ENCODE measurements at places on chromosomes 7 and 10.

DNA sequence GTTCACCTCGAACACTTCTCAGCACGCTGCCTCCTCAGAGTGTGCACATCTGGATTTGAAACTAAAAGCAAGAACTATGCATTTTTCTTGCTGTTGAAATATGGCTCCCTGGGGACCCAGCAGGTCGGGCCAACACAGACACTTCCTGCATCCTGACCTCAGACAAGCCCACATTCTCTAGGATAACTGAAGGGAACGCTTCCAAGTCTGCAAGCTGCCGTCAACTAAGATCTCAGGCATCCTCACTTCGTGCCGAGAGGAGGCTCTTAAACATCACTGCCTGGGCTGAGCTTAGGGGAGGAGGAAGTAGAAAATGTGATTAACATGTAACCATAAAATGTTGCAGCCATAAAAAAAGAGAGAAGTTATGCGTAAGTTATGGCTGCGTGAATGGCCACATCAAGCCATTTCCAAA is 65.5 kb downstream of the PYROXD2 start:
- DNase-seq: no peak

DNA sequence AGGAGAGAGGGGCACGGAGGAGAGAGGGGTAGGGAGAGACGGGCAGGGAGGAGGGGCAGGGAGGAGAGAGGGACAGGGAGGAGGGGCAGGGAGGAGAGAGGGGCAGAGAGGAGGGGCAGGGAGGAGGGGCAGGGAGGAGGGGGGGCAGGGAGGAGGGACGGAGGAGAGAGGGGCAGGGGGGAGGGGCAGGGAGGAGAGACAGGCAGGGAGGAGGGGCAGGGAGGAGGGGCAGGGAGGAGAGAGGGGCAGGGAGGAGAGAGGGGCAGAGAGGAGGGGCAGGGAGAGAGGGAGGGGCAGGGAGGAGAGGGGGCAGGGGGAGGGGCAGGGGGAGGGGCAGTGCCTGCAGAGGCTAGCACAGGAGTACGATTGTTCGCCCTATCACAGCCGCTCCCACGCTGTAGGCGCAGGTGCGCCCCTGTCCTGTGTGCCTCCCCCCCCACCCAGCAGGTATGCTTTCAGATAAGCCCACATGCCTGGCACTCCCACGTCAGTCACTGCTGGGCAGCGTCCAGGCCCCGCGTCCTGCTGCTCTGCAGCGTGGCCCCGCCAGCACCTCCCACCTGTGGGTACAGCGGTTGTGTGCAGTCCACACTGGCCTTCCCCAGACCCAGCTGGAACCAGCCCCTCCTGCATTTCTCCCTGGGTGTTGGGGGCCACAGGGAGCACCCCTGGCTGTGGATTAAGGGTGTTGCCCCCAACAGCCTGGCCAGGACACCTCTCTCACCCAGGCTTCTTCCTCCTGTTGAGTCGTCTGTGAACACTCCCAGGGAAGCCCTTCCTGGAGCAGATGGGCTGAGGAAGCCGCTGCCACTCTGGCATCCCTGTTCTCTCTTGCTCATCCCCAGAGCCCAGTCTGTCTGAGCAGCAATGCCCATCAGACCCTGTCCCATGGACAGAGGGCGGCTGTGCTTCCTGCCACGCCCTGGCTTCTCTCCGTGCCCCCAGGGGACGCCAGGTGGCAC is 10.8 kb downstream of the NKX6-2 start:
- peak; percentile 99 for DNase-seq

DNA sequence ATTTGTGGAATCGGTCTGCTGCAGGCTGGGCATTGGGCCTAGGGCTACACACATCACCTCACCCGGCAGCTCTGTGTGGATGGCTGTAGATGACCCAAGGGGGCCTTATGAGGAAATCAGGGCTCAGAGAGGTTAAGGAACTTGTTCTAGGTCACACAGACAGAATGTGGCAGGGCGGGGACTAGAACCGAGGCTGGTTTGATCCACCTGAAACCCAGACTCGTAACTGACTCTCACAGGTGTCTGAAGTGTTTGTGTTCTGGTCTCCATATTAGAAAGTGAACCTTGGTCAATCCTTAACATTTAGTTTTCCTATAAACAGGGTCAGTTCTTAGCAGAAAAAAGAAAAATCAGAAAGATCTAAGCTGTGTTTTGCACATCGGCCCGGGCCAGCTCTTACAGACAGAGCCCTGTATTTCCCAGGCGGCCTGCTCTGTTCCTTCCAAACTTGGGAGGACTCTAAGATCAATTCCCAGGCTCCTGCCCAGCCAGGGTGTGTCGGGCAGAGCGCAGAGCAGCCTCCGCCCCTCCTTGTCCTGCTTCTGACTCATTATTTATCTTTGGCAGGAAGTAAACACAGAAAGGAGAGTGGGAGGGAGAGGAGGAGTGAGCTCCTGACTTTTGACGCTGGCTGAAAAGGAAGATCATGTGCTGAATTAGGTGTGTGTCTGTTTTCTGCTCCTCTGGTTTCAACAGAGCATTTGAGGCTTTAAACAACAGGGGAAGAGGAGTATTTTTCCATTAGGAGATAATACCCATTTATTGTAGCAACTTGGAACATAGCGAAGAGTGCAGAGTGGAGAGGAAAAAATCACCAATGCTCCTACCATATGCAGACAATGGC is 74.1 kb downstream of the TACC2 start:
- DNase-seq: no peak

- peak; percentile 21 for DNase-seq
These were observed 6.6 kb downstream of the FLNC start for GRCh38 chr7:128836729-128837348.

DNA sequence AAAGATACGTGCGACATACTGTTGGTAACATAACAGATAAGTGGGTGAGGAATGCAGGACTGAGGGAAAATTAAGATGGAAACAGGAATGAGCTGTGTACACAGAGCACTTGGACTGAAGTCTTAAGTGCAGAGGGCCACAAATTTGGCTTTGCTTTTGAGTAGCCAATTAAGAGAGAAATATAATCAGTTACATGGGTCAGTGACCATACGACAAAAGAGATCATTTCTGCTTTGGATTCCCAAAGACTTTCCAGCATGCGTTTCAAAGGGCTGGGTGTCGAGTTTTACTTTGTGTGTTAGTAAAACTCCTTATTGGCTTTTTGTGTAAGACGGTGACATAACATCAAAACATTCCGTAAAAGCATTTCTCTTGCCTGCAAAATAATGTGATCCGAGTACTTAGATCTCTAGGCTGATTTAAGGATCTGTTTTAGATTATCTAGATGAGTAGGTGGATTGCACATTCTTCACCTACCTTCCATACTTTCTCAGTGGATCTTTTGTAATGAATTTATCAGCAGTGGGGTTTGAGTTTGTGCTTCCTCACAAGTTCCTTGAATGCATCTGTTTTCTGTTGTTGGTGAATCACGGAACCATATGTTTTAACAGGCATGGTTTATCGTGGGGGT is 7.5 kb downstream of the RABGEF1 start:
- no peak for DNase-seq

GRCh38 chr7:51930834-51931233 is 614.2 kb upstream of the COBL start:
- DNase-seq: no peak

GRCh38 chr7:42597300-42597699 is 314.6 kb downstream of the C7orf25 start:
- no peak for DNase-seq
